Activated CD8-positive, alpha-beta T cell treated with anti-CD3 and anti-CD28 coated beads, Interleukin-2, amount 10 ng/mL, durations not matched to agents 7 days and 5 days (primary cell): ENCODE measurements at places on chromosomes 13 and 19. TPM values are rescaled to one million over a fixed set of nuclear protein-coding genes. Genes with fewer than 3 reads are reported as not detected.
A peak's percentile ranks its signal among the peaks of the same experiment; 100 is the strongest.

ZNF14 gene
- total RNA-seq, result 6.9 TPM

WDR83 gene
- 19.4 TPM for total RNA-seq

IL4I1 gene
- total RNA-seq, result 1.6 TPM

SULT2A1 gene
- total RNA-seq, result not detected

PEAK3 gene
- 0.34 TPM for total RNA-seq

ZNF677 gene
- 9.8 TPM for total RNA-seq

DNA sequence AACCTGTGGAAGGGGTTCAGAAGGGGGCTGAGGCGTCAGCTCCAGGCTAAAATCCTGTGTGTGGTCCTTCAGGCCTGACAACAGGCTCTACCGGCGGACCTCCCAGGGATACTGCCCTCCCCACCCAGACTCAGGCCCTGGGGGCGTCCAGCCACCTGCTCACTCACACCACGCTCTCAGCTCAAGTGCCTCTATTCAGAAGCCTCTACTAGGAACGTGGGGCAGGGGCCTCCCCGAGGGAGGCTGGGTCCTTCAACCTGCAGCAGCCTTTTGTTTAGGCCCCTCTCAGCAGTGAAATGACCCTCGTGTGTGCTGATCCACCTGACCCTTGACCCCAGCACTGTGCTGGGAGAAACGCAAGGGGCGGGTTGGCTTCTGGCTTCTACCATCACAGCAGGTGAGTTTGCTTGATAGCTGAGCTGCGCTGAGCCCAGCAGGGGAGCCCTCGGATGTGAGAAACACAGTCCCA is 10.6 kb downstream of the PLPP2 start:
- H3K27me3 ChIP-seq, result peaks cover 7% of the 10 kb centered on the region
- no peak for DNase-seq
- no peak overlapping the region for H3K27ac ChIP-seq
- H3K4me1 ChIP-seq, result no peaks in the 10 kb centered on the region
- no peak overlapping the region for H3K4me3 ChIP-seq

DNA sequence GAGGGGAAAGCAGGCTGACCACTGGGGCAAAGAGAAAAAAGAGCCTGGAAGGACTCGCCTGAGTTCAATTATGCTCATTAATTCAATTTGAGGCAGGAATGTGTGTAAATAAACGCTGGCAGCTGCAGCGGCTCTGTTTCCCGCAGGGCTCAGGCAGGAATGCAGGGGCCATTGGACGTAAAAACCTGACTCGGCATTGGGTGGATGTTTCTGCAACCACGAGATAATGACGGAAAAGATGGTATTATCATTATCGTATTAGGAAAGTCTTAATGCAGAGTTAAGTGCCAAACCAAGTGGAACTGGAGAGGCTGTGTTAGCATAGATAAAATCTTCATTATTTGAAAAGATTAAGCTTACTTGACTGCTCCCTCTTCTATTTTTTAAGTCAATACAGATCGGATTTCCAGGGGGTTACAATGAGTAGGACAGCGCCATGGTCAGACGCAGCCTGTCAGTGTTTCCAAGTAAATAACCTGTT is 169.8 kb downstream of the SHISA2 start:
- no peak overlapping the region for H3K27ac ChIP-seq
- no peaks in the 10 kb centered on the region for H3K27me3 ChIP-seq
- no peaks in the 10 kb centered on the region for H3K36me3 ChIP-seq
- peaks cover 51% of the 10 kb centered on the region for H3K4me1 ChIP-seq
- no peak for DNase-seq

- peak overlapping the region; percentile 57 for H3K4me3 ChIP-seq
- peaks cover 17% of the 10 kb centered on the region for H3K4me1 ChIP-seq
- peaks cover 54% of the 10 kb centered on the region for H3K27me3 ChIP-seq
- DNase-seq, result no peak
- no peaks in the 10 kb centered on the region for H3K36me3 ChIP-seq
These were observed 1.2 kb downstream of the CADM4 start for GRCh38 chr19:43638214-43638994.

DNA sequence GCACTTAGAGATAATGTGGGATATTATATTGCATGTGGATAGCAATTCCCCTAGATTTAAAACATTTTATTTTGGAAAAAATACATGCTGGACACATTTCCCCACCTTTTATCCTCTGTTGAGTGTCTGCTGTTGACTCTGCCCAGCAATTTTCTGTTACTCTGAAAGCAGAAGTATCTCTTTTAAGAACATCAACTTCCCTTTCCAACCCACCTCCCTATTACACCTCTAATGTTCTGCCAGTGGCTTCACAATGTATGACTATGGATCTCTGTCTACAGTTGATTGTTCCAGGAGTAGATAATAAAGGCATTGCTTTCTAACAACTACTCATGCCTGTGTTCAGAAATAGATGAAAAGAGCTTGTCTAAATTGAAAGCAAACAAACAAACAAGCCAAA is 754.8 kb upstream of the SLITRK6 start:
- H3K27ac ChIP-seq, result no peak overlapping the region
- DNase-seq, result no peak
- H3K36me3 ChIP-seq, result no peaks in the 10 kb centered on the region
- no peak overlapping the region for H3K4me3 ChIP-seq

- H3K4me3 ChIP-seq, result peak overlapping the region; percentile 50
- H3K4me1 ChIP-seq, result peaks cover 10% of the 10 kb centered on the region
- H3K27ac ChIP-seq, result no peak overlapping the region
- DNase-seq, result peak; percentile 21
- peaks cover 52% of the 10 kb centered on the region for H3K27me3 ChIP-seq
These were observed 2.9 kb upstream of the PCDH8 start for GRCh38 chr13:52851137-52851962.

DNA sequence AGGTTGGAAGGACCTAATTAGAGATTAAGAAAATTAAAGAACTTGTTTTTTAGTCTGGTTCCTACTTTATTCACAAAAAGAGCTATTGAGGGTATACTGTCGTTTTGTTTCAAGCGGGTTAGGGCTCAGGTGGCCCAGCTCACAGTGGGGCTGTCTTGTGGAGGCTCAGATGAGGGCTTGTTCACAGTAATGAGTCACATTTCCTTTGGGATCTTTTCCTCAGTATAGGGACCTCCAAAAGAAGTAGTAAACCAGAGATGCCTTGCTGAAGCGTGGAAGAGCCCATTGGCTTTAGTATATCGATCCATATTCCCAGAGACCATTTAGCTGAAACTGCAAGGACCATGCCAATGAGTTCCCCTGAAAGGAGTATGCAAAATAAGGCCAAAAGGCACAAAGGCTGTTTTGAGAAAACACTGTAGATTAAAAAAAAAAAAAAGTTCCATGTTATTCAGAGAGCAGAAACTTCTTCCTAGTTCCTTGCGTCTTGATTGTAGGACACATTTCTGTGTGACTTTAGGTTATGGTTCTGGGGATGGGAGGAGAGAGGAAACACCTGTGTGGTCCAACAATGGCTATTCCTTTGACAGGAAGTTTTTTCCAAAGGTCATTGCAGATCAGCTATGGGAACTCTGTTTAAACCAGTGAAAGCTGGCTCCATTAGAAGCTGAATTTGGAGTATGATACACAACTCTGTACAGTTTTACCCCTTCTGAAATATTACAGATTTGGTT is 32.8 kb upstream of the GPI start:
- no peaks in the 10 kb centered on the region for H3K27me3 ChIP-seq
- peaks cover 3% of the 10 kb centered on the region for H3K4me1 ChIP-seq
- peaks cover 16% of the 10 kb centered on the region for H3K36me3 ChIP-seq
- H3K27ac ChIP-seq, result no peak overlapping the region
- no peak for DNase-seq
- no peak overlapping the region for H3K4me3 ChIP-seq

GRCh38 chr13:49400755-49401659 is 42.9 kb downstream of the CAB39L start:
- H3K36me3 ChIP-seq, result peaks cover 1% of the 10 kb centered on the region
- H3K4me1 ChIP-seq, result no peaks in the 10 kb centered on the region
- no peak for DNase-seq
- no peak overlapping the region for H3K27ac ChIP-seq
- H3K27me3 ChIP-seq, result peaks cover 4% of the 10 kb centered on the region
- no peak overlapping the region for H3K4me3 ChIP-seq

DNA sequence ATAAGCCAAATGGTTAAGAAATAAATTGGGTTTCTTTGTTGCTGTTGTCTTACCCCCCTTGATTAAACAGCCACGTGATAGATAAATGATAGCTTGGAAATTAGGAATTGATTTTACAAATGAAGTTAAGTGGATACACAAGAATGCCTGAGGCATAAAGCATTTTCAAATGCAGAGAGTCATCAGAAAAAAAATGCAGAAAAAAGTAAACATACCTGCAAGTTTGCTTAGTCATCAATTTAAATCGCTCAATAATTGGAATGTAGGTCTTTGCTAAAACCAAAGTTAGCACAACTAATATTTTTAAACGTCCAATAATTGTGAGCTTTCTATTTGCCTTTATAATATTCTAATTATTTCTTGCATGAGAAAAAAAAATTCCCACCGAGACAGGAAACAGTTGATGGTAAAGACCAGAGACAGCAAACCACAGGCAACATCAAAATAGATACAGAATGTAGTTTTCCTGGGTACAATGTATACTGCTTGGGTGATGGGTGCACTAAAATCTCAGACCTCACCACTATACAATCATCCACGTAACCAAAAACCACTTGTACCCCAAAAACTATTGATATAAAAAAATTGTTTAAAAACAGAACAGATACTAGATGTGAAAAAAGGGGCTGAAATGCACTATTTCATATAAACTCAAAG is 924.0 kb downstream of the PCDH9 start:
- H3K4me3 ChIP-seq, result no peak overlapping the region
- no peak overlapping the region for H3K27ac ChIP-seq
- H3K36me3 ChIP-seq, result no peaks in the 10 kb centered on the region
- no peak for DNase-seq
- H3K4me1 ChIP-seq, result peaks cover 2% of the 10 kb centered on the region
- H3K27me3 ChIP-seq, result no peaks in the 10 kb centered on the region

DNA sequence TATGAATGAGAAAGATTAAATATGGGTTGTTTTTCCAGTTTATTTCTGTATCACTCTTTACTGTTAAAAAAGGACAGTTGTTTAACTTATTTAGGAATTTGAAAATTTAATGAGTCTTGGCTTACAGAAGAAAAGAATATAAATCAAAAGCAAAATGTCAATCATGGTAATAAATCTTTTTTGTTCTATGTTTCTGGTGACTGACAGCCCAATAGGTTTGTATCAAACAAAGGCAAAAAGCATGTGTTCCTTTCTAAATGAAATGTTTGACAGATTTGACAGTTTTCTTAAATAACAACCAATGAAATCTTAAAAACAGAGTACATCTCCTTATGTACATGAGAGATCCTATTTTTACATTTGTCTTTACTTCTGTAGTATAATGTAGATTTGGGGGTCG is 11.0 kb downstream of the PCDH9 start:
- H3K36me3 ChIP-seq, result no peaks in the 10 kb centered on the region
- H3K4me3 ChIP-seq, result no peak overlapping the region
- no peak overlapping the region for H3K27ac ChIP-seq
- DNase-seq, result no peak
- no peaks in the 10 kb centered on the region for H3K27me3 ChIP-seq

- no peaks in the 10 kb centered on the region for H3K27me3 ChIP-seq
- DNase-seq, result no peak
- no peak overlapping the region for H3K4me3 ChIP-seq
- no peak overlapping the region for H3K27ac ChIP-seq
These were observed 1599.1 kb downstream of the PCDH9 start for GRCh38 chr13:65631078-65631477.

DNA sequence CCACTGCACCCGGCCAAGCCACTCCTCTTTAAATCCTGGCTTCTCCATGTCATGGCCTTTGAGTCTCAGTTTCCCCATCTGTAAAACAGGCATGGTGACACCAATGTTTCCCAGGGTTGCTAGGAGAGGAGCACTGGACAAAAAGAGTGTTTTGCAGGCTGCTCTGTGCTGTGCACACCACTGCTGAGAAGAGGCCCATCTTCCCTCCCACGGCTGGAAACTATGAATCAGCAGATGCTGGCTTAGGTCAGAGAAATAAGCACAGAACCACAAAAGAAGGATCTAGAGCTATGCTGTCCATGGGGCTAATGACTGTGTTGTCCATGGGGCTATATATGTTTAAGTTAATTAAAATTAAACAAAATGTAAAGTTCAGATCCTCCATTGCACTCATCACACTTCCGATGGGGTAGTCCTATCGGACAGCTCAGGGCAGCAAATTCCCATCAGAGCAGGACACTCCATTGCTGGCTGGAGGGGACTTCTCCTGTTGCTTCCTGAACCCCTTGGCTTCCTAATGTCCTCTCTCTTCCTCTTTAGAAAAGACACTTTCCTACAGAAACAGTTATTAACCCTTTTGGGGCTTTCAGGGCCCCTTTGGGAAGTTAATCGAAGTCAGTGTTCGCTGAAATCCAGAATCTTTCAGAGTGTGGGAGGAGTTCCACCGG is 37.1 kb downstream of the TSHZ3 start:
- DNase-seq, result no peak
- no peaks in the 10 kb centered on the region for H3K36me3 ChIP-seq
- no peaks in the 10 kb centered on the region for H3K4me1 ChIP-seq
- H3K27me3 ChIP-seq, result no peaks in the 10 kb centered on the region
- no peak overlapping the region for H3K4me3 ChIP-seq

DNA sequence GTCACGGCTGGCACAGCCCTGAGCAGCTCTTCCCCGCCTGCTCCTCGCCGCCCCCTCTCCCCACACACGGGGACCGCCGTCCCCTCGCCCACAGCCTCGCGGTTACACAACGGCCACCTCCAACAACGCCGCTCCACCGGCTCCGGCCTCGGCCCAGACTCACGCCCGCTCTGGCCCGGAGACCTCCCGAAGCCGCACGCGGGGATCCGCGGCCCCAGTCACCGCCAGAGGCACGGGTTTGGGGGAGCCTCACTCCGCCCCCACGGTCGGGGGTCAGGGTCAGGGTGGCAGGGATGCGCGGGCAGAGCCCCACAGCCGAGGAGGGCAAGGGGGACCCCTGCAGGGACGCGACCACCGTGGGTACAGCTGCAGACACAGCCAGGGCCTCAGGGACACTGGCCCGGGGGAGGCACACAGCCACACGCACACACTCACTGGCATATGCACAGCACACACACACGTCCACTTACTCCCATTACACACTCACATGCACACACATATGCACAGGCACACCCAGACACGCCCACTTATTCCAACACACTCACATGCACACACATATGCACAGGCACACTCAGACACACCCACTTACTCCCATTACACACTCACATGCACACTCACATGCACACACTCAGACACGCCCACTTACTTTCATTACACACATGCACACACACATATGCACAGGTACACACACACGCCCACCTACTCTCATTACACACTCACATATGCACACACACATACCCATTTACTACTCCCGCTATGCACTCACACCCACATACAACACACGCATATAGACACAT is 1.6 kb downstream of the TTYH1 start:
- peaks cover 3% of the 10 kb centered on the region for H3K36me3 ChIP-seq
- H3K4me1 ChIP-seq, result peaks cover 16% of the 10 kb centered on the region
- no peak for DNase-seq
- H3K4me3 ChIP-seq, result no peak overlapping the region
